ENCODE measurements at places on chromosomes 13 and 19.

DNA sequence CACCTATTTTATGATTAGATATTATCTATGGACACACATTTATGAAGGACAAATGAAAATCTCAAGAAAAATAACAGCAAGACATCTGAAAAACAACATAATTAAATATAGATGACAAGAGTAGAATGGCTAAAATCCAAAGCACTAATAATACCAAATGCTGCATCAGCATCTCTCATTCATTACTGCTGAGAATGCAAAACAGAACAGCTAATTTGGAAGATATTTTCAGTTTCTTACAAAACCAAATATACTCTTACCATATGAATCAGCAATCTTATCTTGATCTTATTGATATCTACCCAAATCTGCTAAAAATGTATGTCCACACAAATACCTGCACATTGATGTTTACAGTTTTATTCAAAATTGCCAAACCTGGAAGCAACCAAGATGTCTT lies 829.1 kb upstream of the MIR17HG start:
- DNase-seq, result no peak

DNA sequence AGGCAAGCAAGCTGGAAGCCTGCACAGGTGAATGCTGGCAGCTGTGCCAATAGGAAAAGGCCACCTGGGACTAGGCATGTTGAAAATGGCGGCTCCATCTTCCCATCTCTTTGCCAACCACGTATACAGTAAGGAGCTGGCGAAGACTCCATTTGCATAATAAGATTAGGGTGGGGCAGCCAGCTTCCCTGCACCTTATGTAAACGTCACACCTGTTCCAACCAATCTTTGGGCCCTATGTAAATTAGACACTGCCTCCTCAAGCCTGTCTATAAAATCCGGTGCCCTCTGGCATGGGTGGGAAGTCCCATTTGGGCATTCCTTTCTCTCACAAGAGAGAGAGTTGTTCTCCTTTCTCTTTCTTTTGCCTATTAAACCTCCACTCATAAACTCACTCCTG lies 16.8 kb downstream of the ADGRE2 start:
- no peak for DNase-seq

- no peak for DNase-seq
Measured at GRCh38 chr19:4362831-4363545, 19.6 kb downstream of the MPND start.

GRCh38 chr13:93462151-93462550 lies 235.5 kb downstream of the GPC6 start:
- DNase-seq, result no peak

DNA sequence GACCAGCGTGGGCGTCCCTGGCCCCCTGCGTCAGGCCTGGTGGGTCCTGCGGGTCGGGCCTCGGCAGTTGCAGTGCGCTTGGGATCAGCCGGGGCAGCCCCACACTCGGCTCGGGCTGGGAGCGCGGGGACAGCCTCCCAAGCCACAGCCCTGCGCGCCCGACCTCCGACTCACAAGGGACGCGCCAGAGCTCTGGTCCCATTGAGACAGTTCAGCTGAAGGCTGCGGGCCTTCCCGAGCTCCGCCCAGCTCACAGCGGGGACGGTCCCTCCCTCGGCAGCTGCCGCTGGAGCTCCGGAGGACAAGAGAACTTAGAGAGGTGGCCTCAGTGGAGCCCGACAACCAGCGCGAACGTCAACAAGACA lies 45.7 kb upstream of the ZNF730 start:
- DNase-seq, result no peak

Data from H54 (cell line).